ENCODE measurements at places on chromosomes 5 and 9.

DNA sequence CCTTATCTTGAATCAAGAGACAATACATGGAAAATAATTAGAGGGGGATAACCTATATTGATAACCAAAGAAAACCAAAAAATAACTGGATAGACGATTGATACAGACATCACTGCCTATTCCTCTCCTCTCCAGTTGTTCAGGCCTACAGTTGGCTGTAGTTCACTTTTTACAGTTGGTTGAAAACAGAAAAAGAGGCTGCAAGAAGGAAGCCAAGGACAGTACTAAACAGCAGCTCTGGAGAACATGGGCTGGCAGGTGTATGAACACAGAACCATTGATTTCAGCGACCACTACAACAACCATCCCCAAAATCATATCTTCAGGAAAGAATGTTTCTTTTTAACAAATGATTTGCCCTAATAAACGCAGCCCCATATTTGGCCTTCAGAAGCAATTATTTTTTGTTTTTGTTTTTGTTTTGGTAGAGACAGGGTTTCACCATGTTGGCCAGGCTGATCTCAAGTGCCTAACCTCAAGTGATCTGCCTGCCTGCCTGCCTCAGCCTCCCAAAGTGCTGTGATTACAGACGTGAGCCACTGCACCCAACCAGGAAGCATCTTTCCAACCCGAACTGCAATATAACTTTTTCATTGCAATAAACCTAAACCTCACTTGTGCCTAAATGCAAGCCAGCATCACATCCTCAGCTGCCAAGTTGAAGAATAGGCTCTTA, 64.3 kb downstream of the MLLT3 start:
- no peak for DNase-seq

GRCh38 chr5:124973661-124974060, 227.2 kb upstream of the ZNF608 start:
- DNase-seq, result no peak

GRCh38 chr5:93107141-93107540, 473.9 kb downstream of the NR2F1-AS1 start:
- no peak for DNase-seq

- no peak for DNase-seq
These were observed 29.2 kb downstream of the PROP1 start for GRCh38 chr5:177966839-177967166.

- no peak for DNase-seq
These were observed 18.4 kb upstream of the CATSPER3 start for GRCh38 chr5:134949316-134949715.

GRCh38 chr9:113876151-113876992, at the start of gene ZNF618:
Gene ZNF618 (plus strand): TSS chr9:113876309. CDS start chr9:113876381, 72 bp downstream.
- DNase-seq, result no peak

DNA sequence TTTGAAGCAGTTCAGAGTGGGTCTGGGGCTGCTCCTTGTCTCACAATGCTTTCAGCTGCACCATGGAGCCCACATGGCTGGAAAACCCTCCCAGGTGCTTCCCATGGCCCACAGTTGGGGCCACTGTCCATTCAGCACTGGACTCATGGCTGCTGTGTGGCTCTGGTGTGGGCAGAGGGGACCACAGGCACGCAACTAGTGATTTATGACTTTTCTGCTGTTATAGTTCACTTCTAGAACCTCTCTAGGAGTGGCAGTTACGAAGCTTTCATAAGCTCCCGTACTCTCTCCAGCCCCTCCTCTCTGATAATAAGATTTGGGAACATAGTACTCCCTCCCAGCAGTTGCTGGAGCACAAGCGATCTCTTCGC, 29.0 kb downstream of the GLRA1 start:
- DNase-seq, result no peak

- no peak for DNase-seq
These were observed 50.2 kb downstream of the C9orf50 start for GRCh38 chr9:129570450-129571297.

DNA sequence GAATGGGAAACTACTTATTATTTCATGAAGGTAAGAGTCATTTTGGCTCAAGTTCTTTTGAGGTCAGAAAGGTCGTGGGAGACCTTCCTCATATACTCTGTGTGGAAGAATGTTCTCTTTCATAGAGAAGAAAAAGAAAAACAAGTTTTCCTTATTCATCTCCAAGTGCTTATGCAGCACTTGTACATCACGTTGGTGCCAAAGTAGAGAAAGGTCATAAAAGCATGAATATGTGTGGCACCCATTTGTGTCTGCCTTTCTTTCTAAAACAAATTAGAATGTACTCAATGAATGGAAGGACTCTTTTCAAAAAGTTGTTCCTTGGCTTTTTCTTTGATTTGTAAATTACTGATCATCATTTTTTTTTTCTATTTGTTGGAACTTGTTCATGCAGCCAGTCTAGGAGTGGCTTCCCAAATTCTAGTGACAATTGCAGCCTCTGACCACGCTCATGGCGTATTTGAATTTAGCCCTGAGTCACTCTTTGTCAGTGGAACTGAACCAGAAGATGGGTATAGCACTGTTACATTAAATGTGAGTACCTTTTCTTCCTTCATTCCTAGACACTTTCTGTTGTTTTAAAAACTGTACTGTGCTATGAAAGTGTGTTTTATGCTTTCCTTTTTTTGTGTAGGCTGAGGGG, 122.4 kb downstream of the ADGRV1 start:
- no peak for DNase-seq

DNA sequence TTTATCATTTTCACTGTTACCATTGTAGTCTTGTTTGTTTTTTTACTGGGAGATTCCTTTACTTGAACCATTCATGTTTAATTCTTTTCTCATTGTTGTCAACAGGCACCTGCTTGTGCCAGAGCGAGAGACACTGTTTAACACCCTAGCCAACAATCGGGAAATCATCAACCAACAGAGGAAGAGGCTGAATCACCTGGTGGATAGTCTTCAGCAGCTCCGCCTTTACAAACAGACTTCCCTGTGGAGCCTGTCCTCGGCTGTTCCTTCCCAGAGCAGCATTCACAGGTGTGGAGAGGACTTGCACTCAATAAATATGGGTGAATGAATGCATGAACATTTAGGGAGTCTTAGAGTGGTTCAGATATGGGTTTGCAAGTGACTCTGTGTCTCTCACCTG, 37.5 kb downstream of the NUP214 start:
- DNase-seq, result no peak

GRCh38 chr9:72827950-72828731, 124.7 kb downstream of the ALDH1A1 start:
- DNase-seq, result no peak

GRCh38 chr9:89706731-89707191, 101.9 kb downstream of the GADD45G start:
- no peak for DNase-seq

GRCh38 chr9:125189011-125189360, 617 bp downstream of the PPP6C start:
- DNase-seq, result no peak

GRCh38 chr9:36080519-36080918, 43.8 kb downstream of the RECK start:
- no peak for DNase-seq

DNA sequence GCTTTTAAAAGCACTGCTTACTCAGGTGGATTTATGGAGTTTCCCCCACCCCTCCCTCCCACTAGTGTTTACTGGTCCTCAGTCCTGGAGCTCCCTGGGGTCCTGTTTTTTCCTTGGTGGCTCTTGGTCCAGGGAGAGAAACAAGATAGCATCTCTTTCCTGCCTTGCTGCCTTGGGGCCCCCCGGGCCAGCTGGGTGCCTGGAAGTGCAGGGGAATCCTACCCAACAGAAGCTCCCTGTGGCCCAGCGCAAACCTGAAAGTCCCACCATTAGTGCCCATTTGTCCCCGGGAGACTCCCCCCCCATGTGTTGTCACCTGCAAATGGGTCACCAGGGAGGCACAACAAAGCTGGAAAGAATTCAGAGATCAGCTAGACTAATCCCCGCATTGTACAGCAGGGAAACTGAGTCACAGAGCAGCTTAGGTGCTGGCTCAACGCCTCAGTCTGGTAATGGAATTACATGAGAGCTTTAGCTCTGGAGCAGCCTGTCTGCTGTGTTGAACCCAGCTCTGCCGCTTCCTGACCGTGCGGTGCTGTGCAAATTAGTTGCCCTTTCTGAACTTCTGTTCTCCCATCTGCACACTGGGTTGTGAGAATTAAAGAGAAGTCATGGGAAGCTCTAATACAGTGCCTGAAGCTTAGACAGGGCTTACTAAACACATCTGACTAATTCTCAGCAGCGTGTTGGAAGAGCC, 38.2 kb downstream of the DAB2IP start:
- no peak for DNase-seq

GRCh38 chr9:38071470-38072134, 2.6 kb upstream of the SHB start:
- no peak for DNase-seq

DNA sequence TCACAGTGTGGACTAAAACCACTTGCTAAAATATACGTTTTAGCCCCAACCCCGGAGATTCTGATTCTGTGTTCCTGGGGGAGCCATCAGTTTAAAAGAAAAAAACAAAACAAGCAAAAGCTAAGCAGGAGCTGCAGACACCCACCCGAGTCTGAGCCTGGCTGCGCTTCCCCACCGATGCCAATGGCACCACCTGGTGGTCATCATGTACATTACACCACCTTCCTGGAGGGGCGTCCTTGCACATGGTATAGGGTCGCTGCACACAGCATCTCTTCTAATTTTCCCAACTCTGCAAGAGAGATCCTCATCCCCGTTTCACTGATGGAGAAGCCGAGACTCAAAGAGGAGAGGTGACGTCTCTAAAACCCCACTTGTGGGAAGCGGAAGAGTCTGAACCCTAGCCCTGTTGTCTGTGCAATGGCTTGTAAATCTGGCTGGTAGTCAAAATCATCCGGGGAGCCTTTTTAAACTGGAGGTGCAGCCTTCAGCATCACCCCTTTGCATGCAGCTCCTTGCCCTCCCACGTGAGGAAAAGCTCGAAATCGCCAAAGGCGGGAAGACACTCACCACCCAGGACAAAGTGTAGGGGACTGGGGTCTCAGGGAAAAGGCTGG, 23.1 kb upstream of the CNOT6 start:
- peak; percentile 8 for DNase-seq

- no peak for DNase-seq
These were observed 106.6 kb downstream of the PLCXD3 start for GRCh38 chr5:41403846-41404245.

- DNase-seq, result no peak
These were observed 12.1 kb downstream of the PROP1 start for GRCh38 chr5:177983763-177984583.

DNA sequence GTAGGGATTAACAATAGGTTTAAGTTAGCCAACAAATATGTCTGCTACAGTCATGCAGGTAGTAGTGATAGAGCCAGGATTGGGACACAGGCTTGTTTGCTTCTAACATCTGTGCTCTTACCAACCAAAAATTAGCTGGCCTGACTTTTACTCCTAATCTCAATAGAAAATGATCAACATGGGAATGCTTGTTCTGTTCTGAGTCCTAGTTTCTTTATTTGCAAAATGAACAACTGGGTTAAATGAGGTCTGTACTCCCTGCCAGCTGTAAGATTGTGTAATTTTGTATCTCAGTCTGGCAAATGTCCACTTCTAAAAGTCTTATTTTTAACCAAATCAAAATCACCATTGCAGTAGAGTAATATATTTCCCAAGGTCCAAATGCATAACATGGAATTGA, 216.8 kb downstream of the NMUR2 start:
- DNase-seq, result no peak

GRCh38 chr9:129587487-129588262, 33.2 kb downstream of the C9orf50 start:
- no peak for DNase-seq

DNA sequence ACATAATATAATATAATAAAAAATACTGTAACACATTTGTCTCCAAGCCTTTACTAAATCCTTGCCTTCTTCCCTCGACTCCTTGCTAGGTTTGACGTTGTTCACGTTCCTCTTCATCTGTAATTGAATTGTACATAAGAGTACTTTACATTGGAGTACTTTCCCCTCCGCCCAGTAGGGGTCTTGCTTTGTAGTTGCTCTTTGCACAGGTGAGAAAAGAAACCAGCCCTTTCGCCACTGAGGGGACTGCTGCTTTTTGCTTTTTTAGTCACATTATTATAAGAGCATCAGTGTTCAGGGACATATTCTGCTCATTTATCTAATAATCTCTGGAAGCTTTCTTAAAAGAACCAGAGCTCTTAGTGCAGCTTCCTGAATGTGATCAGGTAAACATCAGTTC, 115.0 kb downstream of the CETN3 start:
- no peak for DNase-seq

- DNase-seq, result no peak
These were observed 49.6 kb downstream of the LRSAM1 start for GRCh38 chr9:127500862-127501261.

DNA sequence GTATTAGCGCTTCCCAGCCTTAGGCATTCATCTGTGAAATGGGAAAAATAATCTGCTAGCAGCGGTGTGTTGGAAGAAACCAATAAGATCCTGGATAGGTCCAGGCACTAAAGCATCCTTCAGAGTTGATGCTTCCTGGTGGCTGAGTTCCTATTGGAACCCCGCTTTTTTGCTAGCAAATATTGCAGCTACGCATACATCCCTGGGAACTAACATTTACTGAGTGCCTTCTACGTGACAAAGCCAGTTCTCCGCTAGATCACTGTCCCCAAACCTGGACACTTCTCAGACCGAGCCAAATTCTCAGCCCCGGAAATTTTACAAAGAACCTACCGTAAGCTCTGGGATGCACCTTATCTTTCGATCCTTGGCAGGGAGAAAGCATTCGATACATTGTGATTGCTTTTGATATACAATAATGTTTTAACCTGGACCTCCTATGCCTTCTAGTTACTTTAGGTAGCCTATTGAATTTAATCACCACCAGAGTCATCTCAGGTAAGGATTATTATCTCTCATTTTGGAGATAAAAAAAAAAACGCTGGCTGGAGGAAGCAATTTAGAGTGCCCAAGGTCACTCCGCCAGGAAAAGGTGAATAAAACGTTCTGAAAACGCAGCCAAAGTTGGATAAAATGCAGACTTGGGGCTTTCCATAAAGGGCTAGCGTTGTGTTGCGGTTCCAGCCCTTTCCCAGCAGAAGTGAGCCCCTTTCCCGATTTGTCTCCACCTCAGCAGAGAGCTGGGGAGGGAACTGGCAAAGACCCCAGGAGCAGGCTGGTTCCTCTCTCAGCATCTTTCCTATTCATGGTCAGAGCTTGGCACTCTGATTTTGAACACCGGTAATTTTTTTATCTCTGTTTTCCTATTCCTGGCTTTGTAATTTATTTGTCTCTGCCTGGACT, 2.6 kb upstream of the MSX2 start:
- no peak for DNase-seq

DNA sequence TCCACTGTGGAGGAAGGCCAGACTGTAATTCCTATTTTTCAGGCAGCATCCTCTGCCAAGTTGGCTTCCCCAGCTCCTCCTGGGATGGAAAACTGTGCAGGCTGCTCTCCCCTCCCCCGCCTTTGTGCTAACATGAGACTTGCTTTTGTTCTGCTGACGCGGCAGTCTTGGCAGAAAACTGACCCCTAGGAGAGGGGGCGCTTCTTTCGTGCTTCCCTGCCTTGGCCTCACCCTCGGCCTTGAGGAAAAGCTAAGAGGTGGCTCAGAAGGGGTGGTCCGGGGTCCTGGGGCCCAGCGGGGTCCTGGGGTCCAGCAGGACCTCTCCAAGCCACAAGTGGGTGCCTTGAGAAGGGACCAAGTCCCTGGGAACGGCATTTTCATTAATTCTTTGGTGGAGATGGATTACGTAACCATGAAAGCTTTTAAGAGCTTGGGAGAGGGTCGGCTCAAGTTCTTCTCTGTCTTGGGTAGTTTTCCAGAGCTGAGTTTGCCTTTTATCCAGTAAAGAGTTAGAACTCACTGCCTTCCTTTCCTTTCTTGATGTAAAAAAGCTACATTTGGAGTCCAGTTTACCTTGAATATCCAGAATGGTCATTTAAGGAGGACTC, 51.0 kb downstream of the SH3PXD2B start:
- DNase-seq, result no peak
